ENCODE measurements at places on chromosomes 7 and 10.

- DNase-seq, result no peak
Observed at GRCh38 chr7:70361821-70362220, 763.5 kb downstream of the AUTS2 start.

GRCh38 chr7:84025332-84025927 lies 169.2 kb downstream of the SEMA3A start:
- DNase-seq, result no peak

- no peak for DNase-seq
Observed at GRCh38 chr10:118958984-118959925, 70.3 kb upstream of the NANOS1 start.

- DNase-seq, result no peak
Observed at GRCh38 chr10:61899069-61899531, 2.4 kb upstream of the ARID5B start.

DNA sequence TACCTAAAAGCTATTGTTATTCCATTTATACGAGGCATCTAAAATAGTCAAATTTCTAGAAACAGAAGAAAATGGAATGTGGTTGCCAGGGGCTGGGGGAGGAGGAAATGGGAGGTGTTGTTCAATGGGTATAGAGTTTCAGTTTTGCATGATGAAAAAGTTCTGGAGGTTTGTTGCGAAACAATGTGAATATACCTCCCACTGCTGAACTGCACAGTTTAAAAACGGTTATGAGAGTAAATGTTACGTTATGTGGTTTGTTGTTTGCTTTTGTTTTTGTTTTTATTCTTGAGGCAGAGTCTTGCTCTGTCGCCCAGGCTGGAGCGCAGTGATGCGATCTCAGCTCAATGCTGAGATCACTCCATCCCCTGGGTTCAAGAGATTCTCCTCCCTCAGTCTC lies 64.9 kb upstream of the NRBF2 start:
- no peak for DNase-seq

DNA sequence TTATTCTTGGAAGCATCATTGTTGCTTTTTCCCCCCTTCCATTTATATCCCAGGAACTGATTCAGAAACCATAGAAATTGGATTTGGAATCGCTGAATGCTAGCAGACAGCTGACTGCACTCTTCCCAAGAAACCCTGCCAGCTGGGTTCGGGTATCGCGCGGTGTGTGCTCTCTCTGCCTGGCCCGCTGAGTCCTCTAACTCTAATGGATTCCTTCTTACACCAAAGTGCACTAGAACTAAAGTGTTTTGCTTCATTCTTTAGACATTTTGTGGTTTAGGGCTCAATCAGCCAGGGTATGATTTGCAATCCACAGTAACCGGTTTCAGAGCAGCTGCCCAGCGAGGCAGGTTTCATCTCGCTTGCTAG lies 92.2 kb downstream of the EGFR start:
- no peak for DNase-seq

GRCh38 chr10:124791547-124792348 lies at the start of gene EEF1AKMT2:
EEF1AKMT2 (minus strand) TSS chr10:124791887; CDS start chr10:124791833, 54 bp downstream.
- peak; percentile 88 for DNase-seq

- no peak for DNase-seq
Observed at GRCh38 chr10:131201741-131202515, 109.6 kb downstream of the TCERG1L start.

DNA sequence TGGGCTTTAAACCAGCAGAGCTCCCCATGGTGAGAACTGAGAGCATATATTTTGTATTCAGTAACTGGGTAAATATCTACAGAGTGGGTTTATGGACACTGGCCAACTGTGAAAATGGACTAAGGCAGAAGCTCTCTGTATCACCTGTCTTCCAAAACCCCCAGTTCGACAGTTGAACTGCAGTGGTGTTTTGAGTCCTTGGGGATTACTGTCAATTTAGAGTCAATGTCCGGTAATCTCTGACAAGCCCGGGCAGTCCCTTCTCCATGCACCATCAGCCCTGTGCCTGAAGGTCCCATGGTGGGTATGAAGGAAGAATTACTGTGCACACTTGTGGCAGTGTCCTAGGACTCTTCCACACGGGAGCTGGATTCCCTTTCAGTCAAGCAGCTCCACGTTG lies 235.0 kb downstream of the CCSER2 start:
- DNase-seq, result peak; percentile 55

DNA sequence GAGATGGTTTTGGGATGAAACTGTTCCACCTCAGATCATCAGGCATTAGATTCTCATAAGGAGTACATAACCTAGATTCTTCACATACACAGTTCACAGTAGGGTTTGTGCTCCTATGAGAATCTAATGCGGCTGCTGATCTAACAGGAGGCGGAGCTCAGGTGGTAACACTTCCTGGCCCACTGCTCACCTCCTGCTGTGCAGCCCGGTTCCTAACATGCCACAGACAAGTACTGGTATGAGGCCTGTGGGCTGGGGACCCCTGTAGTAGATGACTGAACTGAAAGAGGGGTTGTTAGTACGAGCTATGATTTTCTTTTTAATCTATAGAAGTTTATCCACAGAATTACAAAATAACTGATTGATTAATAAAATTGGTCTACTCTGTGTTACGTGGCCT lies 48.1 kb downstream of the DGKB start:
- no peak for DNase-seq

DNA sequence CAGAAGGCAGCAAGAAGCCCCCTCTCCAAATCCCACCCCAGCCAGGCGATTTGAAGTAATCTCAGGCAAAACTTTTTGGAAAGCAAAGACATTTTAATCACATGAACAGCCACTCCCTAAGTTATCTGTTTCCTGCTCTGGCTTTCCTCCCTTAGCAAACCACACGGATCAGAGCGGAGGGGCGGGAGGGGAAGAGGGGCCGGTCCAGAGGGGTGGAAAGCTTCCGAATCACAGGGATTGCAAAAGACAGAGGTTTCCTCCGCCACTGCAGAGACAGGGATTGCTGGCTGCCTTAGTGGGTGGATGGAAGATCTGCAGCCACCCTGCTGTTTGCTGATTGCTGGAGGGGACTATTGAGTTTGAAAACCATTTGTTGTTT lies 41.2 kb downstream of the ZCCHC24 start:
- DNase-seq, result no peak

- no peak for DNase-seq
Observed at GRCh38 chr7:101278461-101279292, 33.8 kb upstream of the FIS1 start.

- DNase-seq, result no peak
Observed at GRCh38 chr10:43922335-43923280, 273.9 kb upstream of the ZNF32 start.
